ENCODE measurements at places on chromosomes 1 and 21.

DNA sequence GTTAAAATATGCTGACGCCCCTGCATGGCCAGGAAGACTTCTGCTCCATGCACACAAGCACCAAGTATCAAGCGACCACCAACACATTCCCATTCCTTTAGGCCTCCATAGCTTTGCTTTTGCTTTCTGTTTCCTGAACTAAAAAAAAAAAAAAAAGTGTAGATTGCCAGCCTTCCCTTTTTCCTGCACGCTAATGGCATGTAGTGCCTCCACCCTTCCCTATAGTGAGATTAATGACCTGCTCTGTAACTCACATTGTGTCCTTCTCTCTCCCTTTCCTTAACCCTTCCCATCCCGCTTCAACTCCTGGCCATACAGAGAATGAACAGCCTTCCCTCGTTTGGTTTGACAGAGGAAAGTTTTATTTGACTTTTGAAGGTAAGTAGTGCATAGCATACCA lies 57.1 kb upstream of the DYNLT5 start:
- no peak for DNase-seq

- no peak for DNase-seq
These were observed 8.6 kb downstream of the E2F2 start for GRCh38 chr1:23522244-23522982.

DNA sequence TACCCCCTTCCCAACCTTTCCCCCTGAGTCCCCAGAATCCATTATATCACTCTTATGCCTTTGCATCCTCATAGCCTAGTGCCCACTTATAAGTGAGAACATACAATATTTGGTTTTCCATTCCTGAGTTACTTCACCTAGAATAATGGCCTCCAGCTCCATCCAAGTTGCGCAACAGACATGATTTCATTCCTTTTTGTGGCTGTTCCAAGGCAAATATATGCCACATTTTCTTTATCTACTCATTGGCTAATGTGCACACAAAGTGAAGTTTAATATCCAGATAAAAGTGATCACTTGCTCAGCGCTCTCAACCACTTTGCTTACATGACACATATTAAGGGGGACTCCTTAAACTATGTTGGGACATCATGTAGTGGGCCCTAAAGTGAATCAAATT lies 72.4 kb upstream of the TIAM1 start:
- DNase-seq: no peak

DNA sequence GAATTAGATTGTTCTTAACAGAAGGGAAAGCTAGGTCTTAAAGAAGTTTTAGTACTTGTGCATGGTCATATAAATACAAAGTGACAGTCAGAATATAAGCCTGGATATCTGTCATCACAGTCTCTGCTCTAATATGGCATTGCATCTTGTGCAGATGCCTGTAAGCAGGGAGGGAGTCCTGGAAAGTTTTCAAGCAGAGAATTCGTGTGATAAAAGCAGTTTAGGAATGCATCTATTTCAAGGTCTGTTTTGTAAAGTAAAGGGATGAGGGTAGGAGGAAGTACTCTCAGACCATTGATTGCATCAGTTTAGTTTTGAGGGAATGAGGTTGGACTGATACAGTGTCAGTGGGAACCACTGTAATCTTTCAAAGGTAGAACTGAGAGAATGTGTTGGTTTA lies 30.6 kb downstream of the IARS2 start:
- DNase-seq: no peak

DNA sequence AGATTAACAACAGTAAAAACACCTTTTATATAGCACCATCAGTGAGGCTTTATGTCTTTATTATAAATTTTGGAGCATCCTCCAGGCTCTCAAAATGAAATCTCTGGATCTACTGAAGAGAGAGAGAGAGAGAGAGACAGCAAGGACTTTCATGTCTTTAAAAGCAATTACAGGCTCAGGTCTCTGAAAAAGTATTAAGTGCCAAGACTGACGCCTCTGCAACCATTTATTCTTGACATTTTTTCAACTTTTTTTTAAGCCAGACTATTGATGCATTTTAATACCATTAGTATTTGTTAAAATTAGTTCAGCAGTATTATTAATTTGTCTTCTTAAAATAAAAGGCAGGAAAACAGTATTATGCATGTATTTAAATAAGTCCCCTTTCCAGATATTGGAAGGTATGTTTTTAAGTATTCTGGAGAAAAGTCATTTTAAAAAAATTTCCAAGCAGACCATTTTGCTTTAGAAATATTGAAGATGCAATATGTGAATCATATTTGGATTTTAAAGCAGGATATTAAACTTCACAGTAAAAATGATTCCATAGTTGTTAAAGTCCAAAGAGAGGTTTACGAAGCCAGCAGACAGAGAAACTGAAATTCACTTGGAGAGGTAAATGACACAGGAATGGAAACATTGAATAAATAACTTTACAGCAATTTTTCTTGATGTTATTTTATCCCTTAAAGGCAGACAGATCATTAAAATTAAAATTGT lies 35.4 kb upstream of the APOBEC4 start:
- no peak for DNase-seq

All from stimulated activated CD4-positive, alpha-beta T cell treated with anti-CD3 and anti-CD28 coated beads, Interleukin-15, amount 100 ng/mL, for 24 hours (primary cell).